ENCODE measurements at places on chromosomes 3 and 15.

- ATAC-seq, result no peak
Measured at GRCh38 chr3:61353382-61353781, 102.1 kb upstream of the FHIT start.

DNA sequence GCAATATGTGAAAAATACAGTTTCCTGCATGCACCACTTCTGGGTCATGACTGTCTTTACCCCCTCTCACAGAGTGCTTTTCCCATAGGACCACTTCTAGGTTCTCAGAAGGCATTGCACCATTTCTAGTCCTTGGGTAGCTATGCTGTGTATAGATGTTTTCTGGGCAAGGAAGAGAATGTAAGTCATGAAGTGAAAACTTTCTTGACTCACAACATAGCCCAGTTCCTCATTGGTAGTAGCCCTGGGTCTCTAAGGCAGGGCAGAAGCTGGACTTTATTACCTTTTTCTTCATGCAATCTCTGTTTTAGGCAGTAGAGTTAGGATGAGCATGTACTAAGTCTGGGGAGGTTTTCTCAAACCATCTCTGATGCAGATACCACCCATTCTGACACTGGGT is 203.1 kb downstream of the EPHB1 start:
- ATAC-seq, result no peak

DNA sequence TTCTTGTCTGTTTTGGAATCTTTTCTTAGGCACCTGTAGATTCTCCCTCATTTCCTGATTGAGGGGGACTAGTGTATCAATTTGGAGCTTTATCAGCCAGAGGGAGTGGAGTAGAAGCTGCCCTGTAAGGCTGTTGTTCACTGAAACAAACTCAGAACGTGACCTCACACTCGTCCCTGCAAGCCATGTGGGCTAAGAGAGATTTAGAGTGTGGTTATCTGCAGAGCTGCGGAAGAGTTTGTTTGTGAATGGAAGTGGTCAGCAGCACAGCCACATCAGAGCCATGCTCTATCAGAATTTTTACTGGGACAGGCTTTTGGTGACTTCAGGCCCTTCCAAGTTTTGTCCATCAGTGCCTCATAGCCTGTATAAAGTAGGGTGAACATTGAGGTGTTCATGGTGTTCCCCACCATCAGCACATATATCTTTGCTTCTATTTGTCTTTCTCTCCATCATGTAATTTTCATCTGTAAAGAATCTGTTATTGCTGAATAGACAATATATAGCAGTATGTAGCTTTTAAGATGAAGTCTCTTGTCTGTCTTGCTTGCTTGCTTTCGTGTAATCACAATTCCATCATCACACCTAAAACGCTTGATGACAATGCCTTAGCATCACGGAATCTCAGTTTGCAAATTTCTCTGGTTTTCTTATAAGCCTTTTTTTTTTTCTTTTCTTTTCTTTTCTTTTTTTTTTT is 37.0 kb downstream of the LARS2 start:
- no peak for ATAC-seq

GRCh38 chr3:64617610-64618009 is 70.2 kb downstream of the ADAMTS9 start:
- no peak for ATAC-seq

GRCh38 chr3:53102601-53103147 is 27.6 kb downstream of the RFT1 start:
- no peak for ATAC-seq

DNA sequence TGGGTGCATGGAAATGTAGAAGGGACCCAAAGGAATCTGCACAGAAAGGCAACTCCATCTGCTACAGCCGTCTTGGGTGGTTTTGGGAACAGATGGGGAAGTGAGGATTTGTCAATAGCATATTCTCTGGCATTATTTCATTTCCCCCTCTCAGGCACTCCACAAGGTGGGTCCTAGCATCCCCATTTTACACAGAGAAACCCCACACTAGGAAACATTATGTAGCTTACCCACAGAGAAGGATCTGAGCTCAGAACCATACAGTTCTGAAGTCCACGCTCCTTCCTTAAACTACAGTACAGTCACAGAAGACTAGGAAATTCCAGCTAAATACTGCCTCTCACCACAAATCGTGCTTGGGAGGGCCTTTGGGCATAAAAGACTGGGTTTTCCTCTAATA is 61.2 kb upstream of the CTNNB1 start:
- ATAC-seq, result no peak

GRCh38 chr3:24111711-24112110 is 166.6 kb downstream of the NR1D2 start:
- ATAC-seq, result peak; percentile 54

GRCh38 chr15:90036343-90036742 is 35.2 kb downstream of the ZNF710 start:
- no peak for ATAC-seq
